ENCODE measurements at places on chromosomes 7 and 10.

GRCh38 chr7:18508443-18509427 lies 13.2 kb downstream of the HDAC9 start:
- no peak for DNase-seq

DNA sequence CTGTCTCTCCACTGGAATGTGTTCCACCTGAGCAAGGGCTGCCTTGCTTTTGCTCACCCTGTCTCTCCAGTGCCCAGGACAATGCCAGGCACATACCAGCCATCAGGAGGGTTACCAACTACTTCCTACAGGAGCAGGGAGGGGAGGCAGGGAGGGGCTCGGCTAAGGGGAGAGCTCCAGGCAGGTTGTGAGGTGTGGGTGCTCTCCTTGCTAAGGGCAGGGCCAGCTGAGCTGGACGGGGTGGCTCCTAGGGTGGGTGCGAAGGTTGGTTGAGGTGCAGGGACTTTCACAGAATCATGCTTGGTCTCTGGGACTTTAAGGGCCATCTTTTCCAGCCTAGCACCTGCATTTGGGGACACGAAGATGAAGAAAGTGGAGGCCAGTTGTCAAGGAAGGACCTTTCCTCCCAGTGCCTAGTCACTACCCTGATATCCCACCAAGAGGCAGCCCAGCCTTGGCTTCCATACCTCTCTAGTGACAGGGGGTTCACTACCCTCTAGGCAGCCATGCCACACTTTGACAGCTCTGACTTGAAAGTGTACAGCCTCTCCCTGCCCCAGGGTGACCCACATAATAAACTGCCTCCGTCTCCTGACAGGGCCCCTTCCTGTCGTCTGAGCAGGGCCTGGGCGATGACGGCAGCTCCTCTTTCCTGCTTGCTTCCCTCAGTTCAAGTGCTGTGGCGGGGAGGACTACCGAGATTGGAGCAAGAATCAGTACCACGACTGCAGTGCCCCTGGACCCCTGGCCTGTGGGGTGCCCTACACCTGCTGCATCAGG lies 46.5 kb downstream of the TSPAN15 start:
- no peak for DNase-seq

GRCh38 chr7:7190142-7190541 lies 7.8 kb downstream of the C1GALT1 start:
- DNase-seq, result no peak

- no peak for DNase-seq
These were observed 43.3 kb downstream of the MEOX2 start for GRCh38 chr7:15643000-15643705.

Data from activated CD4-positive, alpha-beta T cell treated with anti-CD3 and anti-CD28 coated beads for 1 hour (primary cell).